H7 (cell line): ENCODE measurements at places on chromosomes 7 and 10.

- no peak for DNase-seq
Measured at GRCh38 chr7:7054252-7054830, 128.0 kb upstream of the C1GALT1 start.

DNA sequence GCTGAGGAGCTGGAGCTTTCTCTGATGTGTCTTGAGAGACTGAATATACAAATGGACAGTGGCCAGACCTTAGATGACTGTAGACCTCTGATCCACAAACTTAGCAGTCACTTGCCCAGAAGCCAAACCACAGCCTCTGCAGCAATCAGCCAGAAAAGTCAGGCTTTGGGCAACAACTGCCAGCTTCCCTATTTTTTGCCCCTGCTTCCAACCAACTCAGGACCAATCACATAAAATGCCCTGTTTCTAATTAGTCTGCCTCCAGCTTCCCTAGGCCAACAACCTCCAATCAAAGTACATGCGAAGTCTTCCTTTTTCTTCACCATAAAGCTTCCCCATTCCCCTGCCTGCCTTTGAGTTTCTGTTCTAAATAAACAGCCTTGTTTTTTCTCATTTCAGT is 37.8 kb upstream of the CACUL1 start:
- DNase-seq: no peak

- no peak for DNase-seq
Measured at GRCh38 chr10:99457813-99458212, 27.4 kb upstream of the GOT1 start.

DNA sequence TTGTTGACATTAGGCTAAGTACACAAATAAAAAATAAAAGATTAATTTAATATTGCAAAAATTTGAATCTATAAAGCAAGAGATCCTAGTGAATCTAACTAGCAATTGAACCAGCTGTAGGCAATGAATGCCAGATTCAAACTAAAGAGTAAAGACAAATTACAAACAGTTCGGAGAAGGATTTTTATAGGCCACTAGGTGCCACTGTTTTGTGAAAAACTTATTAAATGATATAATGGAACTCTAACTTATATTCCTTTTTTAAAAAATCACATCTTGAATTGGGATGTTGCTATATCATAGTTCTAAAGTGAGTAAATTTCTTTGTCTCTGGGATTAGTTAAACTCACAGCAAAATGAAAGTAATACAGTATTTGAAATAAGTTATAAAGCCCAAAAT is 39.1 kb upstream of the GNAI1 start:
- no peak for DNase-seq

- DNase-seq: peak; percentile 79
Measured at GRCh38 chr7:100826514-100827329, 601 bp downstream of the EPHB4 start.

- DNase-seq: no peak
Measured at GRCh38 chr7:6291531-6291930, 19.1 kb upstream of the CYTH3 start.

- no peak for DNase-seq
Measured at GRCh38 chr7:148803094-148803493, 81.0 kb downstream of the EZH2 start.

- DNase-seq: no peak
Measured at GRCh38 chr7:15603124-15603523, 41.3 kb upstream of the AGMO start.

DNA sequence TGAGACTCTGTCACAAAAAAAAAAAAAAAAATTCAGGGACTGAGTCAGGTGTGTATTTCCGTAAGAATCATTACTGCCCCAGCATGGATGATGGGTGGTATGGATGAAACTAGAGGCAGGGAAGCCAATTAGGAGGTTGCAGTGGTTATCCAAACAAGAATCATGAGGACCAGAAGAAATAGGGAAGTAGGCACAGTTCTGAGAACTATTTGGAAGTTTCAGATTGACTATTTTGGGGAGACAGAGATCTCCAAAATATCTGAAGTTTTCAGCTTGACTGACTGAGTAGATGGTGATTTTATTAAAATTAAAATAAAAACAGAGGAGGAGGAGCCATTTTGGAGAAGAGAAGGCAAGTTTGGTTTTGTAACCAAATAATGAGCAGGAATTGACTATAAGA is 119.4 kb upstream of the NRBF2 start:
- no peak for DNase-seq

DNA sequence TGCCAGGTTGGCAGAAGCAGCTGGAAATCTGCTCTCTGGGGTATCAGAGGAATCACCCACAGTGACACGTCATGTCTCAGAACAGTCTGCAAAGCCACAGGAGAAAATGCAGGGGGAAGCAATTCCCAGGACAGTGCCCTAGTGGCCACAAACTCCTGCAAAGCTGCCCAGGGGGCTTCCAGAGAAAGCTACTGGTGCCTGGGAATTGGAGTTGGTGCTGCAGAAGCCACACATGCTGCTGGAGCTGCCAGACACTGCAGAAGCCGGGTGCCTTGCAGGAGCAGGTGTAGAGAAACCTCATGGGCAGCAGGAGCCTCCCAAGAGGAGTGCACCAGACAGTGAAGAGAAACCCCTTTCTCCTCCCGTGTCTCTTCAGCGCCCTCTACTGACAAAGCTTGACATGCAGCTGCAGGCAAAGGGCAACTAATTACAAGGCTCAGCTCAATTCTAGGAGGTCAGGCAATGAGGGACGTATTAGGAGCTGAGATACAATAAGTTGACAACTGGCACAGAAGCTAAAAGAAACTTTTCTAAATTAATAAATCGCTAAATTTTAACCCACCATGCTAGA is 30.2 kb upstream of the NUB1 start:
- DNase-seq: peak; percentile 63

GRCh38 chr7:139490130-139490529 is 6.7 kb upstream of the KLRG2 start:
- DNase-seq: no peak

GRCh38 chr7:22001345-22002004 is 55.8 kb upstream of the CDCA7L start:
- peak; percentile 61 for DNase-seq

- no peak for DNase-seq
Measured at GRCh38 chr7:155482511-155483183, 24.7 kb downstream of the EN2 start.

DNA sequence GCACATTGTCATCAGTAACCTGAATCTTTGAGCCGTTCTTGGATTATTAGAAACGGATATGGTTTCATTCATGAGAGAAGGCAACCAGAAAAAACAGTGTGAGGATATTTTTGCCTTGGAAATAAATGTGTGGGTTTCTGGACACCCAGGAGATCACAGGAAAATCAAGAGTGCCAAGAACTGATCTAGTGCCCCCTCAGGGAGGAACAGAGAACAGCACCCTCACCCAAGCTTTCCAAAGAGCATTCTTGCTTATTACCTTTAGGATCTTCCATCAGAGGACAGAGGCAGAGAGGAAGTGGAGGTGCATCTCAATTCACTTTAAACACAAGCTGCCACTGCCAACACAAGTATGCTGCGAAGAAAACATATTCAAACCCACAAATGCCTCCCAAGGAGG is 851.5 kb upstream of the COBL start:
- DNase-seq: peak; percentile 54

GRCh38 chr10:101670635-101671034 is 24.3 kb downstream of the FBXW4 start:
- DNase-seq: no peak
